Activated T-cell treated with anti-CD3 and anti-CD28 coated beads, Interleukin-2, amount 50 U/mL, for 1 hour (primary cell): ENCODE measurements at places on chromosomes 6 and 20.

GRCh38 chr20:60888771-60889170 lies 363.3 kb upstream of the CDH4 start:
- DNase-seq, result no peak

DNA sequence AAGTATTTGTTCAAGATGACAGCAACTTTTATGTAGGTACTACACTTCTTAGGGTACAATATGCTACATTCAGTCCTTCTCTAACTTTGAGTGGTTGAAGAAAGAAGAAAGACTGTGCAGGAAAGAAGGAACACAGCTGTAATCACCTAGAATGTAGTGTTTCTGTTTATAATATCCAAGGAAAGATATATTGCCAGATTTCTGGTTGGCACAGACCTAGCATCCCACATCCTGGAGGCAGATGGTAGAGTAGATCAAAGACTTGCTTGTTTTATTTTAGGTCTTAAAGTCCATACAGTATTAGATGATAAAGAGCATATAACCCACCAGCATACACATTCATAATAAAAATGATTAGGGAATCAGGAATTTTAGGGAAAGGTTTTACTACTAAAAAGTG lies 13.3 kb upstream of the FABP7 start:
- no peak for DNase-seq

DNA sequence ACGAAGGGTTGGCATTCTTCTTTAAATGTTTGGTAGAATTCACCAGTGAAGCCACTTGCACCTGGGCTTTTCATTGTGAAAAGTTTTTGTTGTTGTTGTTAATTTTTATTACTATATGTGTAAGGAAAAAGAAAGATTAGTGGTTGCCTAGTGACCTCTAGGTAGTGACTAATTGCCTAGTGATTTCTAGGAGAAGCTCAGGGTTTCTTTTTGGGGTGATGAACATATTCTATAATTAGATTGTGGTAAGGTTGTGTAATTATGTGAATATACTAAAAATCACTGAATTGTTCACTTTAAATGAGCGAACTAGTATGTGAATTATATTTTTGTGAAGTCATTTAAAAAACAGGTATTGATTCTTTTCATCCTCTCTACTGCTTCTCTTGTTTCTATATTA lies 123.8 kb upstream of the TMEM170B start:
- no peak for DNase-seq

GRCh38 chr20:10861090-10861489 lies 187.3 kb upstream of the JAG1 start:
- DNase-seq, result no peak

GRCh38 chr6:73746787-73747186 lies 50.8 kb downstream of the CD109 start:
- no peak for DNase-seq

GRCh38 chr6:144606083-144606482 lies 320.9 kb downstream of the UTRN start:
- no peak for DNase-seq

DNA sequence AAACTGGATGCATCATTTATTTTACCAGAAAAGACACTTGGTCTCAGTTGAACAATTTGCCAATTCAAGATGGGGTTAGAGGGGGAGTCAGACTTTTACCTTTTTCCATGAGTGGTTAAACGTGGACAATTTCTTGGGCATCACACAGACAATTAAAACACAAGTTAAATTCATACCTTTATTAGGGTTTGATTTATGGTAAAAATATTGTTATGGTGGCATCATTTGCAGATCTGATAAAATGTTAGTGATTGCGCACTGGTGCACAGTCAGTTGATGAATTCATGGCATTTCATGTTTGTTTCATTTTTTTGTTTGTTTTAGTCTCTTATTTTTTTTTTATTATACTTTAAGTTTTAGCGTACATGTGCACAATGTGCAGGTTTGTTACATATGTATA lies 399.9 kb downstream of the DOK5 start:
- DNase-seq, result no peak

DNA sequence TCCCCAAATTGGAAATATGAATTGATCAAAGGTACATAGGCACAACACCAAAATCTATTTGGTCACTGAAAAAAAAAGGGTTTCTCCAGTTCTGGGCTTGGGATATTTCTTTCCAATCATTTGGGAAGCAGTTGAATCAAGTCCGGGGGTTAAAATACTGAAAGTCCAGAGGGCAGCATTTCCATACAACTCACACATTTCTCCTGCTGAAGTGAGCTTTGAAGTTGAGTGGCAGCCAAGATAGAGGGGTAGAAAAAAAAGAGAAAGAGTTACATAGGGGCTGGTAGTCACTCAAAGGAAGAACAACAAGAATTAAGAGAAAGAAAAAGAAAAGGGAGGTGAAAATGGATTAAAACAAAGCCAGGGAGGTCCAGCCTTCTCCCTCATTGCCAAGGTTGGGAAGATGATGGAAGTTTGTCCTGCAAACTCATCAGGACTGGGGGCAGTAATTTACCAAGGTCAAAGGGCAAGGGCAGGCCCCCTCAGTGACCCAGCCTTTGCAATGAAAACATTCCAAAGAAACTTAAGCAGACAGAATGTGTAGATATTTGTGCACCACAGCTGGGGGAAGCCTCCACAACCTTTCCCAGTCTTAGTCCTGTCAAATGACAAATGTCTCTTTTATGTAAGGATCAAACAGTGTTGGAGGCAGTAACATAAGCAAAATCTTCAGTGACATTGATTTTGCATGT lies 525.3 kb upstream of the JARID2 start:
- no peak for DNase-seq

GRCh38 chr6:21181866-21182265 lies 411.7 kb upstream of the SOX4 start:
- DNase-seq, result no peak

GRCh38 chr20:977021-977420 lies 25.1 kb downstream of the RSPO4 start:
- no peak for DNase-seq

- no peak for DNase-seq
Measured at GRCh38 chr6:122953766-122954165, 42.3 kb upstream of the CLVS2 start.

- DNase-seq, result no peak
Measured at GRCh38 chr20:1867495-1868260, 27.5 kb upstream of the SIRPA start.

DNA sequence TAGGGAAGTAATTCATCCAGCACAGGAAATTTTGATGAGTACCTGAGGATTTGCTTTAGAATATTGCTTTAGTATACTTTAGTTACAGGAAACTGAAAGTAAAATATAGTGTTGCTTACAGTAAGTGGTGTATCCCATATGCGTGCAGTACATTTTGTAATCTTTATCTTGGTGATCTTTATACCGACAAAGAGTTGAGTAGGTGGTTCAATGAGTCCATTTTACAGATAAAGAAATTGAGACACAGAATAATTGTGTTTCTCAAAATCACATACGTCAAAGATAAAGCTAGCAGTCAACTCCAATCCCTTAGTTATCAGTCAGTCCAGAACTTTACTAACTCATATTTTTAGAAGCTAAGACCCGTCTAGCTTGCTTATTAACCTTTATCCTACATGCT lies 65.8 kb upstream of the E2F3 start:
- DNase-seq, result no peak

DNA sequence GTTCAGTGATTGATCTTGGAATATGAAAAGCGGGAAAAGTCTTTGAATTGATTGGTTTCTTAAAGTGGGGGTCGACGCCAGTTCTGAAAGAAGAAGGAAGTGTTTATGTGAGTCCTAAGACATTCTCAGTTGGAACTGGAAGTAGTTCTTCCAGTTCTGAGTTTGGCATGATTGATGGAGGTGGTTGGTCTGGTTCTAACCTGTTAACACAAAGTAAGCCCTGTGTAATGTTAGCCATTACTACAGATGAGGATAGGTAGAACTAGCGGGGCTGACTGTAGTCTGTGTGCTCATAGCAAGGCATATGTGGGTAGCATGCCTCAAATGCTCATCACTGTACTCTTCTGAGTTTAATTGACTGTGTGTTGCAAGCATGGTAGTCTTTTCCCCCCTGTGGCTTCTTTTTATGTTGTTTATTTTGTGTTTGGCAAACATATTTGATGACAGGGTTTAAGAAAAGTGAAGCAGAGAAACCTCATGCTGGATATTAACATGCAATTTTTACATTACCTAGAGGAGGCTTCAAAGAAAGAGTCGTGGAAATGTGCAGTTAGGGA lies 24.9 kb downstream of the CITED2 start:
- no peak for DNase-seq

GRCh38 chr20:44209686-44210405 lies 725 bp downstream of the OSER1 start:
- no peak for DNase-seq

DNA sequence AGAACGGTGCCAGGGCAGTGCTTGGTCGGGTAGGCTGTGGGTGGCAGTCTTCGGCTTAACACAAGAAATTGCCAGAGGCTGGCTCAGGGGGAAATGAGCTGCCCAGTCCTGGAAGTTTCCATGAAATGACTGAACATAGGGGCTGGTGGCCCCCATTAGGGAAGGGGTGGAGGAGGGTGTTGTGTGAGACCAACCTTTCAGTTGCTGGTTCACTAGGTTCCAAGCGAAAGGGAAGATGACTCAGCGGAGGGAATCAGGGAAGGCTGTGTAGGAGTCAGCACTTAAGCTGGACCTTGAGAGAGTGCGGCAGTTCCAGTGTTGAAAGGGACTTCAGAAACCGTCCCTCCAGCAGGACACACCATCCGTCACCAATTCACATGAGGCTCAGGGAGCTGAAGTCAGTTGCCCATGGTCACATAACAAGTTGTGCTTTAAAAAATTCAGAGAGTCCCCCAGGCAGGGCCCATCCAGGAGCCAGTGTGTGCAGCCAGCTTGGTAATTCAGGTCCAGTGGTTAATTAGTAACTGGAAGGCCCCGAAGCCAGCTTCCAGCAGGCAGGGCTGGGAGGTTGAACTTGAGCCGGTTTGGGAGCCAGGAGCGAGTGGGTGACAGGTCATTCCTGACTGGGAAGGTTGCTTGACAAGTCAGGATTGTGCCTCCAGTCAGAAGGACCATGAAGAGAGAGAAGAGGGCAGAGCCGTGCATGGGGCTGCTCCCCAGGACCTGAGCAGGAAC lies at the start of gene SGK2:
TSS of gene SGK2 (plus strand) at position 616 of the 735 bp plus-strand sequence. CDS start 7,469 bp downstream, outside the sequence.
- DNase-seq, result no peak

- DNase-seq, result no peak
Measured at GRCh38 chr6:109348226-109348625, 34.0 kb downstream of the CD164 start.

DNA sequence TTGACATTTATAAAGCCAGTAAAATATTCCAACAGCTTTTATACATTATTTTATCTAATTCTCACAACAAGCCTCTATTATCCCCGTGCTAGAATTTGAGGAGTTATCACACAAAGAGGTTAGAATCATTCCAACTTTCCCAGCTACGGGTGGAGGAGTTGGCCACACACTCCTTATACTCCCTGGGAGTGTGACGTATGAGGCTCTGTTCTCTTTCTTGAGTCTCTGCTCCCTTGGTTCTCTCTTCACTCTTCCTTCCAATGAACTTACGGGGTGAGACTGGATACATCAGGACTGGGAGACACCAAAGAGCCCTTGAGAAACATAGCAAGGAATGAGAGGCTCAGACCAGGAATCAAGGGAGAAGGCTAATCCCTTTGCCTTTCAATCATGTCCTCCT lies 185.6 kb upstream of the TAB2 start:
- no peak for DNase-seq

- DNase-seq, result no peak
Measured at GRCh38 chr6:45690846-45691245, 313.1 kb upstream of the SUPT3H start.

GRCh38 chr20:20489054-20489453 lies 121.2 kb downstream of the INSM1 start:
- DNase-seq, result no peak

- DNase-seq, result no peak
Measured at GRCh38 chr6:43977404-43978111, 149.7 kb downstream of the MRPL14 start.

DNA sequence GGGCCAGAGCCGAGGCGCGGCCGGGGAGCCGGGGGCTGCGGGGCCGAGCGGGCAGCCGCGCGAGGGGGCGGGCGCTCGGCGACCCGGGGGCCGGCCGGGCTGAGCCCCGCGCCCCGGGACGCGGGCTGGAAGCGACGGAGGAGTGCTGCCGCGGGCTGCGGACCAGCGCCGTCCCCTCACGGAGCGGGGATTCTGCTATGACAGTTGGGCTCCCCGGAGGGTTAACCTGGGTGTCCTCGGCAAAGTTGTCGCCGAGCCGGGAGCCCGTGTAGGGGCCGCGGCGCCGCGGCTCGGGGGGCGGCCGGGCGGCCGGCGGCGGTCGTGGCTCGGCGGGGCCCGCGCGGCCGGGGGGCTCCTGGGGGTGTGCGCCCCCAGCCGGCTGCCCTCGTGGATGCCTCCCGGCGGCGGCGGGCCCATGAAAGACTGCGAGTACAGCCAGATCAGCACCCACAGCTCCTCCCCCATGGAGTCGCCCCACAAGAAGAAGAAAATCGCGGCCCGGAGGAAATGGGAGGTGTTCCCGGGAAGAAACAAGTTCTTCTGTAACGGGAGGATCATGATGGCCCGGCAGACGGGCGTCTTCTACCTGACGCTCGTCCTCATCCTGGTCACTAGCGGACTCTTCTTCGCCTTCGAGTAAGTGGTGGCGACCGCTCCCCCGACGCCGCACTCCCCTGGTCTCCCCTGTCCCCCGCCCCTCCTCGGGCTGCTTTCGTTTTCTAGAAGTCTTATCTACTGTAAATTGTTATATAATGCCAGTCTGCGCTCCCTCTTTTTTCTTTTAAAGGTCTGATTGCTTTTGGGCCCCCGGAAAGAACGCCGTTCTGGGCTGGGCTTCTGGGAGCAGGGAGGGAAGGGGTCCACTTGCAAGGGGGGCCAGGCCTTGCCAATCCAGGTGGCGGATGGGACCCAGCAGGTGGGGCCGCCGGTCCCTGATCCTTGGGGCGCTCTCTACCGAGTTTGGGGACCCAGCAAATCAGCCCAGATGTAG lies 936 bp downstream of the ZDHHC14 start:
- DNase-seq, result peak; percentile 66

DNA sequence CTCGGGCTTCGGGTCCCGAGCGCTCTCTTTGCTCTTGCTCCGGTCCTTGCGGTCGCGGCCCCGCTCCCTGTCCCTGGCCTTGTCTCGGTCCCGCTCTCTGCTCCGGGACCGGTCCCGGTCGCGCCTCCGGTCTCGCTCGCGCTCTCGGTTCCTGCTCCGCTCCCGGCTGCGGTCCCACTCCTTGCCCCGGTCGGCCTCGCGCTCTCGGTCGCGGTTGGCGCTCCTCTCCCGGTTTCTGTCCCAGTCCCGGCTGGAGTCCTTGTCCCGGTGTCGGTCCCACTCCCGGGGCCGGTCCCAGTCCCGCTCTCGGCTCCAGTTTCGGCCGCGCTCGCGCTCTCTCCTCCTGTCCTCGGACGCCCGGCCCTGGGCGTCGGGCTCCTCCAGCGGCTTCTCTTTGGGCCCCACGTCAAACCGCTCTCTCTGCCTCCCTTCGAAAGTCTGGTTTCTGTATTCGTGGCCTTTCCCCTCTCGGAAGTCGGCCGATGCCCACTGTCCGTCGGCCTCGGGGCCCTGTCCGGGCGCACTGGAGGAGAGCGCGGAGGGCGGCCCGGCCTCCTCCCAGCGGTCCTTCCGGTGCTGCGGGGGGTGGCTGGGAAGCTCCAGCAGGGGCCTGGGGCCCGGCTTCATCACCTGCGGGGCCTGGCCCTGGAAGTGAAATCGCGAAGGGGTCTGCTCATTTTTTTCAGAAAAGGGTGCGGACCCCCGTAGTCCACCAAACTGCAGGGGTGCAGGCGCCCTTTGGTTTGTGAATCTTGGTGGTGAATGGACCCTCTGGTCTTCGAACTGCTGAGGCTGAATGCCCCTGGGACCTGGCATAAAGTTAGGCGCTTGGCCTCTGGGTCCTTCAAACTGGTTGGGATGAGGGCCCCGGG lies 17.9 kb upstream of the TCFL5 start:
- DNase-seq, result no peak
